ENCODE measurements at places on chromosomes 2 and 18. TPM values are rescaled to one million over a fixed set of nuclear protein-coding genes. Genes with fewer than 3 reads are reported as not detected.
A peak's percentile ranks its signal among the peaks of the same experiment; 100 is the strongest.

Gene NT5C1B
- total RNA-seq, result not detected

Gene CRACDL
- total RNA-seq, result not detected

Gene FHOD3
- total RNA-seq, result 3.1 TPM

Gene UGT1A4
- total RNA-seq, result not detected

Gene MAP3K19
- total RNA-seq, result not detected

Gene DES
- 69.3 TPM for total RNA-seq

Gene IGFBP2
- total RNA-seq, result 36.3 TPM

Gene RNF152
- total RNA-seq, result 24.4 TPM

Gene C2orf76
- total RNA-seq, result 8.5 TPM

- DNase-seq, result no peak
These were observed 76.4 kb upstream of the CD226 start for GRCh38 chr18:70024093-70024492.

- peak; percentile 57 for DNase-seq
These were observed 3.7 kb upstream of the SPEG start for GRCh38 chr2:219430633-219431615.

GRCh38 chr18:34729264-34729663, 19.2 kb downstream of the DTNA start:
- peak; percentile 36 for DNase-seq

DNA sequence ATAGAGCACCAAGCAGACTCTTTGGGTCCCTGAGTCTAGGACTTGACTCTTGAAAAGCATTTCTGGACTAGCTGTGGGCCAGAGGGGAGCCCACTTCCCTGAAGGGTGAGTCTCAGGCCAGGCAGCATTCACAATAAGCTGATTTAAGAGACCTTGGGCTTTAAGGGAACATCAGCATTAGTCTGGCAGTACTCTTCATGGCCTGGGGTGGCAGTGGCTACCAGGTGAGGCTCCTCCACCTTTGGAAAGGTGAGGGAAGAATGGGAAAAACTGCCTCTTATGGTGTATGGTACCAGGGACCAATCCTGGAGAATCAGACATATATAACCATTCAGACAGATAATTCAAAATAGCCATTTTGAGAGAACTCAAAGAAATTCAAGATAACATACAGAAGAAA, 599.9 kb upstream of the POU3F3 start:
- no peak for DNase-seq

GRCh38 chr2:115491186-115491793, 1048.8 kb downstream of the DPP10 start:
- no peak for DNase-seq

DNA sequence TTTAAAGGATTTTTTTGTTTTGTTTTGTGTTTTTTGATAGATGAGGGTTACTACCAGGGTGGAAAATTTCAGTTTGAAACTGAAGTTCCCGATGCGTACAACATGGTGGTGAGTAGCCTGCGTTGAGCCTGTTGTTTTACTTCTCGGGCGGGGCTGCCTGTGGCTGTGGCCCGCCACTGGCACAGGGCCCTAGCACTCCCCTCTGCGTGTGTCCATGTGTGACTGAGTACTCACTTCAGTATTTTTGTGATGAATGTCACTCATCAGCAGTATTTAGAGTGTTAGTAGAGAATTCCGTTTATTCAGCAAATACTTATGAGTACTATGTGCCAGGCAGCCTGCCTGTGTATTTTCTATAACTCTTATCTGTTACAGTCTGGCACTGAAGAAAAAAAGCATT, 44.3 kb upstream of the SCLY start:
- DNase-seq, result no peak

GRCh38 chr2:131104487-131105155, 515 bp upstream of the PLEKHB2 start:
- DNase-seq, result peak; percentile 85

- DNase-seq, result peak; percentile 4
These were observed 80.4 kb downstream of the CELF4 start for GRCh38 chr18:37484983-37485834.

DNA sequence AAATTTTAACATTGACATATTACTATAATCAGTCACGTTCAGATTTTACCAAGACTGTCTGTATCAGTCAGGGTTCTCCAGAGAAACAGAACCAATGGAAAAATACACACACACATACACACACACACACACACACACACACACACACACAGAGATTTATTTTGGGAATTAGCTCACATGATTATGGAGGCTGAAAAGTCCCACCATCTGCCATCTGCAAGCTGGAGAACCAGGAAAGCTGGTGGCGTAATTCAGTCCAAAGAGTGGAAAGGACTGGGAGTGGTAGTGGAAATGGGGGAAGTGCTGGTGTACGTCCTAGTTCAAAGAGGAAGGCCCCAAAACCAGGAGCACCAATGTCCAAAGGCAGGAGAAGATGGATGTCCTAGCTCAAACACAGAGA, 166.4 kb downstream of the AKAIN1 start:
- DNase-seq, result no peak

DNA sequence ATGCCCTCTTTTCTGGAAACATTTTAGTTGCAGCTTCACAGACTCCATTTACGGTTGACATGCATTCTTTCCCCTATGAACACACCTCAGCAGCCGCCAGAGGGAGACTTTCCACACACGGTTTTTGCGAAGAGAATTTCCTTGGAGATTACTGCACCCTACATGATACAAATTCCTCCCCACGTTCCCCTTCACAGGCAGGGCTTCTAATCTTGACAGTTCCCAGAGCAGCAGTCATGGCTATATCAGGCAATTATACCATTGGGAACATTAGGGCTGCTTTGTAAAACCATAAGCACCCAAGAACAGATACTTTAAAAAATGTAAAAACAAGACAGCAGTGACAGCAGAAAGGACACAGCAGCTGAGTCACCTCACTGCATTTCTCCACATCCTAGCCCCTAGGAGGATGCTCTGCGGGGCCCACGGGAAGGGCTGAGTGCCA, 253.8 kb downstream of the TGIF1 start:
- DNase-seq, result peak; percentile 79

- no peak for DNase-seq
These were observed 13.0 kb downstream of the L3MBTL4 start for GRCh38 chr18:6401687-6402086.

- peak; percentile 8 for DNase-seq
These were observed 1.5 kb upstream of the INHBB start for GRCh38 chr2:120344214-120344975.

- DNase-seq, result peak; percentile 51
These were observed 189.4 kb upstream of the LHCGR start for GRCh38 chr2:48944956-48945355.

GRCh38 chr2:187615364-187615763, 61.1 kb upstream of the TFPI start:
- DNase-seq, result peak; percentile 11

DNA sequence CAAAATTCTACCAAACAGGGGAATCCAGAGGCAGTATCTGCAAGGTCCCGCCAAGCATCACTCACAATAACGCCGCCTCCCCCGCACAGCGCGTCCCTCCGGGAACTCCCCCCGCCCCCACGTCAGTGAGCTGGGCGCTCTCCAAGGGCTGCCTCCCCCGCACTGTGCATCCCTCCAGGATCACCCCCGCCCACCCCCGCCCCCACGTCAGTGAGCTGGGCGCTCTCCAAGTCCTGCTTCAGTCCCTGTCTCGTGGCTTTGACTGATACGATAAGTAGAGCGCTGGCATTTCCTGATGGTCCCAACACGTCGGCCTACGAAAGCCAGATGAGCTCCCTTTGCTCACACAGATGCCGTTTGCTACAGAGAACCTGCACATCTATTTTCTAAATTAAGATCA, 130.7 kb upstream of the TPO start:
- peak; percentile 2 for DNase-seq

GRCh38 chr18:74611765-74612164, 14.1 kb downstream of the ZNF407 start:
- no peak for DNase-seq

GRCh38 chr2:9228781-9229469, 22.3 kb downstream of the ASAP2 start:
- no peak for DNase-seq

DNA sequence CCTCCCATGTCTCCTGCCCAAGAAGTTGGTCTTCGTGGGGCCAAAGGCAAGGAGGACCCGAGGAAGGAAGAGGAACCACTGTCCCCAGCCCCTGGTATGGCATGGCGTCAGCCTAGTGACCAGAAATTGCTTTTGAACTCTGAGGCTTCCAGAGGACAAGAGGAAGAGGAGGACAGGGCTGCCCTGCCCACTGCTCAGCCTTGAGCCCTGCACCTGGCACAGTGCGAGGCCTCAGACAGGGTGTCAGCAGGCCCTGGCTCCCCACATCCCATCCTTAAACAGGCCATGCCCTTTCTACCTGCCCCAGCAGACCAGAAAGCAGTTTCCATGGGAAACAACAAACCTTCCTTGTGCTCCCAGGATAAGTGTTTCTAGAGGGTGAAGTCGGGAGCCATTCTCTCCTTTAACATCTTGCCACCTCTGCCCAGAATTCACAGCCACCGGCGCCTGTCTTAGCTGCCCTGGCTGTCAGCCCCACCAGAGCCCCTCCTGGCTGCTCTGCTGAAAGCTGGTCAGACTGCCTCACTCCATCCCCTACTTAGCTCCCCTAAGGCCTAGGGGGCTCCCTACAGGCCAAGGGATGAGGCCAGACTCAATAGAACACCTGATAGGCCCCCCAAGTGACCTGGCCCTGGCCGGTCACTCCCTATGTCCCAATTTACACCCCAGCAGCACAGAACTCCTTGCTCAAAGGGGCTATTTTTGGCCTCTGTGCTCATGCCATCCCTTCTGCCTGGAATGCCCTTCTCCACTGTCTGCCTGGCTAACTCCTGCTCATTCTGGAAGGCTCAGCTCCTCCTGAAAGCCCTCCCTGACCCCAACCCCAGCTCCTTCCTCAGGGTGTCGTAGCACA, 20.6 kb downstream of the ATOH8 start:
- no peak for DNase-seq

GRCh38 chr2:241482126-241482955, 26.0 kb downstream of the STK25 start:
- DNase-seq, result no peak

DNA sequence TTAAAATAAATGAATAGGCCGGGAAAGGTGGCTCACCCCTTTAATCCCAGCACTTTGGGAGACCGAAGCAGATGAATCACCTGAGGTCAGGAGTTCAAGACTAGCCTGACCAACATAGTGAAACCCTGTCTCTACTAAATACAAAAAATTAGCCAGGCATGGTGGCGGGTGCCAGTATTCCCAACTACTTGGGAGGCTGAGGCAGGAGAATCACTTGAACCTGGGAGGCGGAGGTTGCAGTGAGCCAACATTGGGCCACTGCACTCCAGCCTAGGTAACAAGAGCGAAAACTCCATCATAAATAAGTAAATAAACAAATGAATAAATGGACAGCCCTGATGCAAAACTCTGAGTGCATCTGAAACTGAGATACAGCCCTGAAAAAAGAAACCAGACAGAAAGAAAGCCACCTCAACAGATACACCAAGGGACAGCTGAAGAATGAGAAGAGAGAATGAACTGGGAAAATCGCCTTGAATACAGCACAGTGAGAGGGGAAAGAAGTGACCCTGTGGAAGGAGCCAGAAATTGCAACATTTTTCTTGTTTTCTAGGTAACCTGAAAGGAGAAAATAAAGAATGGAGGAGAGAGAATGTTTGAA, 64.4 kb downstream of the TRABD2A start:
- no peak for DNase-seq

DNA sequence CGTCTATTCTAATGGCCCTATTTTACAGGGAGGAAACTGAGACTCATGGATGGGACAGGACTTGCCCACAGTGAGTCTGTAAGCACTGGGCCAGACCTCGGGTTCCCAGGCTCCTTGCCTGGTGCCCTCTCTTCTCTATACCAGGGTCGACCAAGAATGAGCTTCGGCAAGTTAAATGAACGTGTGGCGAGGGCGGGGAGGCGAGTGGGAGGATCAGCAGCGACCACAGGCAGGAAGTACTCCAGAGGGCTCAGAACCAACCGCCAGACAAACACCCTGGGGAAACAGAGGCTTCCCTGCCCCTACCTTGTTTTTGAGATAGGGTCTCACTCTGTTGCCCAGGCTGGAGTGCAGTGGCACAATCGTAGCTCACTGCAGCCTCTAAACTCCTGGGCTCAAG, 177.7 kb upstream of the SMAD2 start:
- no peak for DNase-seq

GRCh38 chr18:67694787-67695186, 178.3 kb upstream of the DSEL start:
- DNase-seq, result peak; percentile 41

GRCh38 chr18:56284319-56284718, 354.1 kb downstream of the TXNL1 start:
- DNase-seq, result peak; percentile 45

DNA sequence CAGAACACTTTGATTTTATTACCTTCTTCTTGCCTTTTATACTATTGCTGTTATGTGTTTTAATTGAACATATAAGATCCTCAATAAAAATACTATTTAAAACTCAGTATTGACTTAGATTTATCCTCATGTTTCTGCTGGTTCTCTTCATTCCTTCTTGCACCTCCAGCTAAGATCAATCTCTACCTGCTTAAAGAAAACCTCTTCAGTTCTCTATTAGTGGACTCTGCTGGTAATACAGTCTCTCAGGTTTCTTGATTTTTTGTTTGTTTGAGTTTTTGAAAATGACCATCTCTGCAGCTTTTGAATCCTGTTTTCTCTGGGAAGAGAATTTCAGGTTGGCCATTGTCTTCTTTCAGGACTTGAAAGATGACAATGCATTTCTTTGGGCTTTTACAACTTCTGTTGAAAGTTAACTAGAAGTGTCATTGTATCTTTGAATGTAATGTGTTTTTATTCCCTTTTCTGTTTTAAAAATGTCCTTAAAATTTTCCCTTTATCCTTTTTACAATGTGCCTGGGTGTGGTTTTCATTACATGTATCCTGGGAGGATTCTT, 29.8 kb upstream of the TMEM131 start:
- DNase-seq, result no peak

Measured in fibroblast of lung (primary cell).